ENCODE measurements at places on chromosomes 4 and X. TPM values are rescaled to one million over a fixed set of nuclear protein-coding genes. Genes with fewer than 3 reads are reported as not detected.

SOWAHD gene
- not detected for total RNA-seq

SPATA18 gene
- not detected for total RNA-seq

F8A1 gene
- 33.7 TPM for total RNA-seq

NDST3 gene
- total RNA-seq, result not detected

TRIM61 gene
- total RNA-seq, result 0.67 TPM

SOWAHB gene
- not detected for total RNA-seq

DNA sequence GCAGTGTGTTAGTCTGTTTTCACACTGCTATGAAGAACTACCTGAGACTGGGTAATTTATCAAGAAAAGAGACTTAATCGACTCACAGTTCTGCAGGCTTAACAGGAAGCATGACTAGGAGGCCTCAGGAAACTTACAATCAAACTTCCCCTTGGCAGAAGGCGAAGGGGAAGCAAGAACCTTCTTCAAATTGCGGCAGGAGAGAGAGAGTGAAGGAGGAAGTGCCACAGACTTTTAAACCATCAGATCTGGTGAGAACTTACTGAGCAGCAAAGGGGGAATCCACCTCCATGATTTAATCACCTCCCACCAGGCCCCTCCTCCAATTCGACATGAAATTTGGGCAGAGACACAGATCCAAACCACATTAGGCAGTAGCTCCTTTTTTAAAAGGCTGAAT lies 59.2 kb upstream of the LEF1 start:
- H3K36me3 ChIP-seq, result peaks cover 10% of the 10 kb centered on the region
- H3K27me3 ChIP-seq, result no peaks in the 10 kb centered on the region
- DNase-seq, result peak; percentile 20
- H3K4me3 ChIP-seq, result no peak overlapping the region
- H3K27ac ChIP-seq, result no peak overlapping the region
- H3K4me1 ChIP-seq, result peaks cover 7% of the 10 kb centered on the region

- H3K36me3 ChIP-seq, result no peaks in the 10 kb centered on the region
- peaks cover 14% of the 10 kb centered on the region for H3K4me1 ChIP-seq
- H3K27ac ChIP-seq, result no peak overlapping the region
- no peak overlapping the region for H3K4me3 ChIP-seq
Measured at GRCh38 chr4:26290321-26290720, 30.5 kb upstream of the RBPJ start.

DNA sequence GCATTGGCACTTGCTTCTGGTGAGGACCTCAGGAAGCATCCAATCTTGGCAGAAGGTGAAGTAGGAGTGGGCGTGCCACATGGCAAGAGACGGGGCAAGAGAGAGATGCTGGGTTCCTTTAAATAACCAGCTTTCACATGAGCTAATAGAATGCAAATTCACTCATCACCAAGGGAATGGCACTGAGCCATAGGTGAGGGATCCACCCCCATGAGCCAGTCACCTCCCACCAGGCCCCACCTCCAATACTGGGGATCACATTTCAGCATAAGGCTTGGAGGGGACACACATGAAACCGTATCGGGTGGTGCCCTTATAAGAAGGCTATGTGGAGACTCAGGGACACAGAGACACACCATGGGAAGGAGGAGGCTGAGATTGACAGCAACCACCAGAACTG lies 140.0 kb upstream of the MSX1 start:
- H3K27me3 ChIP-seq, result no peaks in the 10 kb centered on the region
- no peak for DNase-seq
- H3K4me1 ChIP-seq, result no peaks in the 10 kb centered on the region
- H3K36me3 ChIP-seq, result peaks cover 7% of the 10 kb centered on the region
- no peak overlapping the region for H3K27ac ChIP-seq

- no peaks in the 10 kb centered on the region for H3K27me3 ChIP-seq
- H3K27ac ChIP-seq, result peak overlapping the region; percentile 98
- no peak for DNase-seq
- no peak overlapping the region for H3K4me3 ChIP-seq
- peaks cover 23% of the 10 kb centered on the region for H3K36me3 ChIP-seq
Measured at GRCh38 chr4:75513526-75514130, 575 bp downstream of the RCHY1 start.

DNA sequence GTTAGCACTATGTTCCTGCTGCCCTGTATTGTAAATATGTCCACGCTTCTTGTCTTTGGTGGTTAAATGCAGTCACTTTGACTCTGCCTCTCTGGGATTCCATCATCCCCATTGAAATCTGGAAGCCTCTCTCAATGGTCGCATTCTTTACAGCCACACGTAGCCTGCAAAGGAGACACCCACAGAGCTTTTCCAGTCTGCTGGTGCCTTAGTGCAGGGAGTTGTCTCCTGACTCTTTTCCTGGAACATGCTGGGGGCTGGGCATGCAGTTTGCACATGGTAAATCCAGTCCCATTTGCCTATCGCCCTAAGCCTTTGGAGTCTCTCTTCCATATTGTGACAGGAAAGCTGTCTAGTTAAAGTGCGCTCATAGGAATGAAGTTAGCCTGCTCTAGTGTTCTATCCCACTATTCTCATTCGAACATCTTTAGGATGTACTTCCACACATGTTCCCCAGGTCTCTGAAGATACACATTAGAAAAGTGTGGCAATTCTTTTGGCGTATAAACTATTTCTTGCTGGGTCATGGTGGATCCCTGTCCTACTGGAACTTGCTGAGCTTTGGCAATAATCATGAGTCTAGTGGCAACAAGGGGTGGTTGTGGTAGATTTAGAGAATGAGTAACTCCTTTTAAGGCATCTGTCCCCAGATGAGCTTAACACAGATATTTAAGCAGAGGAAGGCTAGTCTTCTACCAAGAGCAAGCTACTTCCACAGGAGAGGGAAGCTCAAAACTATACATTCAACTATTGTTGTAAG lies 33.7 kb downstream of the COQ2 start:
- H3K27ac ChIP-seq, result no peak overlapping the region
- H3K4me3 ChIP-seq, result no peak overlapping the region
- no peaks in the 10 kb centered on the region for H3K27me3 ChIP-seq
- no peak for DNase-seq
- no peaks in the 10 kb centered on the region for H3K36me3 ChIP-seq

DNA sequence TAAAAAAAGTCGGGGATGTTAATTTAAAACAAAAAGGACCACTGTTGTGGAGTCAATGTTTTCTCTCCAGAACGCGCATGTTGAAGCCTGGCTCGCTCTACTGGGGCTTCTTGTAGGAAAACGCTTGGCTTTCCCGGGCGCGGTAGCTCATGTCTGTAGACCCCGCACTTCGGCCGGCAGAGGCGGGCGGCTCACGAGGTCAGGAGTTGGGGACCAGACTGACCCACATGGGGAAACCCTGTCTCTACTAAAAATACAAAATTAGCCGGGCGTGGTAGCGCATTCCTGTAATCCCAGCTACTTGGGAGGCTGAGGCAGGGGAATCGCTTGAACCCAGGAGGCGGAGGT lies 15.6 kb downstream of the NELFA start:
- DNase-seq, result no peak
- peaks cover 14% of the 10 kb centered on the region for H3K4me1 ChIP-seq
- H3K4me3 ChIP-seq, result no peak overlapping the region

DNA sequence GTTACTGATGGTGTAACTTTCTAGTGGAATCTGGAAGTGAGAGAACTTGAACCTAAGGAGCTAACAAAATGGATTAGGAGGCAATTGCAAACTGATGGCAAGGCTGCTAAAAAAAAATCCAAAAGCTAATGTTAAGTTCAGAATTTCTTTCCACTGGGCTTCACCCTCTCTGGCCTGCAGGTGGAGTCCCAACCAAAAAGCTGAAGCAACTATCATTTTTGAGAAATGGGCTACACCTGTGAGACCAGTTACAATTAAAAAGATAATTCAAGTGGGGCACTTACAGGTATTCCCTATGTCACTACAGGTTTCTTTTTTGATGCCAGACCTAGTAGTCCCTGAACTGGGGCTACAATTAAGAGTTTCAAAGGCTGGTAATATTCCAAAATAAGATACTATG lies 142.1 kb upstream of the FTHL17 start:
- no peaks in the 10 kb centered on the region for H3K4me1 ChIP-seq
- no peak overlapping the region for H3K27ac ChIP-seq
- no peaks in the 10 kb centered on the region for H3K27me3 ChIP-seq
- peak; percentile 21 for DNase-seq
- H3K4me3 ChIP-seq, result no peak overlapping the region

- H3K27me3 ChIP-seq, result peaks cover 7% of the 10 kb centered on the region
- DNase-seq, result no peak
- H3K36me3 ChIP-seq, result no peaks in the 10 kb centered on the region
- no peak overlapping the region for H3K4me3 ChIP-seq
- H3K27ac ChIP-seq, result no peak overlapping the region
Measured at GRCh38 chr4:84167093-84167492, 332.0 kb downstream of the NKX6-1 start.

- DNase-seq, result peak; percentile 6
- H3K27ac ChIP-seq, result peak overlapping the region; percentile 95
- H3K4me3 ChIP-seq, result peak overlapping the region; percentile 54
- no peaks in the 10 kb centered on the region for H3K27me3 ChIP-seq
- peaks cover 5% of the 10 kb centered on the region for H3K36me3 ChIP-seq
Measured at GRCh38 chr4:110164856-110165255, 33.6 kb downstream of the ELOVL6 start.

DNA sequence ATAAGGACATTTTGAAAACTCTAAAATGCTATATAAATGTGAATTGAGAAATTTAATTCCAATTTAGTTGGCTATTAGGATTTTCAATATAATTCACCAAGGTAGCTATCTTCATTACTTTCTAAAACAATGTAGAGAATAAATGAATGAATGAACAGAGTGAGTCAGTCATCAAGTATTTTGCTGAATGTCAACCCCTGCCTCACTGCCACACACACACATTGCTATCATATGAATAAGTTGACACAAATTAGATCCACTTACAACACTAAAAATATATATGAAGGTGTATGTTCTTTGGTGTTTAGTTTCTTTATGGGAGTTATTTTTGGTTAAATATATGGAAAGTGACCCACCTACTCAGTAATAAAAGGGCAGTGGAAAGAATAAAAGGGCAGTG lies 141.4 kb upstream of the SMIM10 start:
- H3K27me3 ChIP-seq, result no peaks in the 10 kb centered on the region
- peaks cover 2% of the 10 kb centered on the region for H3K36me3 ChIP-seq
- DNase-seq, result no peak
- no peak overlapping the region for H3K27ac ChIP-seq

- H3K36me3 ChIP-seq, result no peaks in the 10 kb centered on the region
- H3K27ac ChIP-seq, result no peak overlapping the region
- H3K4me3 ChIP-seq, result no peak overlapping the region
Measured at GRCh38 chr4:76610751-76611547, 175.9 kb downstream of the SHROOM3 start.

GRCh38 chrX:78753571-78753970 lies 6.1 kb downstream of the LPAR4 start:
- no peak overlapping the region for H3K27ac ChIP-seq
- no peak for DNase-seq
- H3K4me3 ChIP-seq, result no peak overlapping the region
- H3K36me3 ChIP-seq, result no peaks in the 10 kb centered on the region

GRCh38 chr4:150323406-150324325 lies 245.4 kb downstream of the DCLK2 start:
- H3K27me3 ChIP-seq, result no peaks in the 10 kb centered on the region
- no peak overlapping the region for H3K4me3 ChIP-seq
- H3K4me1 ChIP-seq, result peaks cover 8% of the 10 kb centered on the region
- DNase-seq, result no peak

GRCh38 chrX:27251369-27251768 lies 211.8 kb downstream of the PPP4R3C start:
- H3K27ac ChIP-seq, result no peak overlapping the region
- no peak for DNase-seq
- no peaks in the 10 kb centered on the region for H3K27me3 ChIP-seq
- H3K36me3 ChIP-seq, result no peaks in the 10 kb centered on the region

DNA sequence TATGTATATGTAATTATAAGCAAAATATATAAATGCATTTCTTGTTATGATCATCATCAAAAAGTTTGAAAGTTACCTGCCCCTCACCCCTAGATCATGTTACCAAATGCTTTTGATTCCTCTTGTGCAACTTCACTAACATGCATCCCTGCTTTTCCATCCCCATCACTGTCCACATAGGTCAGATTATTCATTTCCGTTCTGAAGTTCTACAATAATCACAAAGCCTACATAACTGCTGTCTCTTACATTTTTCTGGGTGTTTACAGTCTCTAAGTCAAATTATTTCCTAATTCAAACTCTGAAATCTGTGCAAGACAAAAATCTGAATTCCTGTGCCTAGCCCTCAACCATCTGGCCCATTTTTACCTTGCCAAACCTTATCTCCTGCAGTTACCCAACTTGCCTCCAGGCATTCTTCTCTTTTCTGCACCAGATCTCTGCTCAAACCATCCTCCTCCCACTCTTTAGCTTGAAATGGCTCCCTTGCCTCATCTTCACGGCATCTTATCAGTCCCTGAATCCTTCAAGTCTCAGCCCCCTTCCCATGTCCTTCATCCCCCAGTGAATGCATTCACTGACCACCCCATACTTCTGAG lies 42.4 kb upstream of the SLC39A8 start:
- no peaks in the 10 kb centered on the region for H3K36me3 ChIP-seq
- no peak for DNase-seq
- no peak overlapping the region for H3K27ac ChIP-seq
- peaks cover 17% of the 10 kb centered on the region for H3K4me1 ChIP-seq
- peaks cover 8% of the 10 kb centered on the region for H3K27me3 ChIP-seq
- no peak overlapping the region for H3K4me3 ChIP-seq

GRCh38 chr4:147509386-147509785 lies 28.5 kb downstream of the EDNRA start:
- DNase-seq, result no peak
- H3K36me3 ChIP-seq, result no peaks in the 10 kb centered on the region
- no peaks in the 10 kb centered on the region for H3K4me1 ChIP-seq
- H3K27ac ChIP-seq, result no peak overlapping the region
- peaks cover 15% of the 10 kb centered on the region for H3K27me3 ChIP-seq

DNA sequence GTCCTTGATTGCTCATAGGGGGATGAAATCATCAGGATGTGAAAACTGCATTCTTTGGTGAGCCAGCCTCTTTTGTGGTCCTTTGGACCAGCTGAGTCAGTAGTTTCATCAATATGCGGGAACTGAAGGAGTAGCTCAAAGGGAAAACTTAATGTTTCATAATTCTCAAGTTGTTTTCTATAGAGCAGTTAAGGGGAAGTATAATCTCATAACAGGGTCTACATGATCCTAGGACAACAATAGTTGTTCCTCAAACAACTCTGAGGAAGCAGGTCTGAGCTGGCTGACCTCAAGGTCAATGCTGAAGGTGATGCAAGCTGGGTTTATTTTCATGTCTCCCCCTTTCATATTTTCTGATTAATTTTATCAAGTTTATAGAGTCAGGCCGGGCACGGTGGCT lies 36.1 kb upstream of the IRF2 start:
- no peaks in the 10 kb centered on the region for H3K27me3 ChIP-seq
- no peak overlapping the region for H3K27ac ChIP-seq
- DNase-seq, result no peak
- H3K4me1 ChIP-seq, result peaks cover 39% of the 10 kb centered on the region

GRCh38 chr4:110589297-110589696 lies 33.6 kb downstream of the PITX2 start:
- no peaks in the 10 kb centered on the region for H3K36me3 ChIP-seq
- no peak for DNase-seq
- H3K27ac ChIP-seq, result no peak overlapping the region
- H3K4me3 ChIP-seq, result no peak overlapping the region
- H3K4me1 ChIP-seq, result no peaks in the 10 kb centered on the region

All from activated naive CD4-positive, alpha-beta T cell treated with anti-CD3 and anti-CD28 coated beads for 36 hours (primary cell).